Stomach (tissue), 19 donors: ENCODE measurements at places on chromosomes 6 and 20. TPM values are rescaled to one million over a fixed set of nuclear protein-coding genes. Genes with fewer than 3 reads are reported as not detected.

Gene TNF
- polyA plus RNA-seq: 0.31 TPM

Gene FANCE
- 3.1 TPM for polyA plus RNA-seq

Gene POU5F1
- 6.5 TPM for polyA plus RNA-seq

Gene ANGPT4
- polyA plus RNA-seq: not detected

Gene HSPA12B
- 3.0 TPM for polyA plus RNA-seq

Gene DYNLT1
- polyA plus RNA-seq: 208 TPM

Gene NINL
- polyA plus RNA-seq: 6.4 TPM

Gene TAP1
- polyA plus RNA-seq: 117 TPM

Gene MATN4
- 0.30 TPM for polyA plus RNA-seq

Gene DACT2
- 2.9 TPM for polyA plus RNA-seq

Gene C6orf89
- polyA plus RNA-seq: 7.0 TPM

Gene TCP11
- not detected for polyA plus RNA-seq

Gene ESF1
- polyA plus RNA-seq: 9.3 TPM
